ENCODE measurements at places on chromosomes 2 and 18. TPM values are rescaled to one million over a fixed set of nuclear protein-coding genes. Genes with fewer than 3 reads are reported as not detected.

DNA sequence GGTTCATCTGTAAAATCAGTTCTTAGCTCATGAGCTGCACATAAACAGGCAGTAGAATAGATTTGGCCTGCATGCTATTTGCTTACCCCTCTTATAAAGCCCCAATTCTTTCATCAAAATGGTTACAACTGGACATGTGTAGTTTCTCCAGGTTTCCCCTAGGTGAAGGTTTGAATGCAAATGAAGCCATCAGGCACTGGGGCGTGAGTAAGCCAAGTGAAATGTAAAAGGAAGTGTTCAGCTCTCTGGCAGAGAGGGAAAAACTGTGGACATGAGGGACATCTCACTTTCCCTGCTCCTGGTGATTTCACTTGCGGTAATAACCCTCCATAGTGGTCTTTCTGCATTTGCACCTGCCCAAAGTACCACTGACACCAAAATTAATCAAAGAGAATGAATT lies 1402.3 kb upstream of the LRRTM1 start:
- no peak for DNase-seq

DNA sequence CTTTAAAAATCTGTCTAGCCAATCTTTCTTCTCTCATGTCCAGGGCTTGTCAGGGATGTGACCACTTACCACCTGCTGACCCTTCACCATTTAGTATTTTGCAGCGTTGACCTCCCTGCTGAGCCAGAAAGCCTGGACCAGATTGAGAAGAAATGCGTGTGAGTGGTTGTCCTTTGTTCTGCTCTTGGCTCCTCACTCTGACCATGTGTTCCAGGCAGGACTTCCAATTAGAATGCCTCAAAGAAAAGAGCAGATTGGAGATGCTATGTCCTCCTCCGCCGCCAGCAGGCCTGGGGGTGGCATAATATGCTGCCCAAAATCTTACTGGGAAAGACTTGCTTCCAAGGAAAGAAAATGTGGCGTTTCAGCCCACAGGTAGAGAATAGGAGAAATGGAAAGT lies 894.1 kb downstream of the SLC4A3 start:
- DNase-seq = no peak

- DNase-seq = no peak
Measured at GRCh38 chr2:42560899-42561298, 7.5 kb upstream of the MTA3 start.

DNA sequence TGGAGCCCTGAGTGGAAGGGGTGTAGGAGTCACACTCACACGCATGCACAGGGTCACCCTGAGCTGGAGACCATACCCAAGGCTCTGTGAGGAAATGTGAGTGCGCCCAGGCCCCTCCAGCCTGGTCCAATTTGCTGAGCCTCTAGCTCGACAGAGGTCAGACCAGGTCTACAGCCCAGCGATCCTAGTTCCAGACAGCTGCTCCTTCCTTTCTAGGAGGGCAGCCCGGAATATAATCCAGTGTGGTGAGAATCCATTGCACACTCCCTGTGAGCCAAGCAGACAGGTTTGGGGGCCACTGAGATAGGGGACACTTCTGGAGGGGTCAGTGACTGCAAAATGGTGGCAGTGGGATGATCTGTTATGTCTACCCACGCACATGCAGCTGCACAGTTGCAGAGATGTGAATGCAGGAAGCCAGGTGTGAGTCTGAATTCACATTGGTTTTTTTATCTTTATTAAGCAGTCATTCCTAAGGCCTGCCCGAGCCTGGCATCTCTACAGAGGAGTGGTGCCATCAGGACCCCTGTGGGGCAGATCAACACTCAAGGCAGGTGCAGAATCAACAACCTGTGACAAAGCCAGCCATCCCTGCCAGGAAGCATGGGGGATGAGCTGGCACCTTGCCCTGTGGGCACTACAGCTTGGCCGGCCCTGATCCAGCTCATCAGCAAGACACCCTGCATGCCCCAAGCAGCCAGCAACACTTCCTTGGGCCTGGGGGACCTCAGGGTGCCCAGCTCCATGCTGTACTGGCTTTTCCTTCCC lies at the start of gene GPR148:
TSS of gene GPR148 (plus strand) at position 522 of the 768 bp plus-strand sequence. CDS start at position 604, 82 bp downstream.
- peak; percentile 49 for DNase-seq

- no peak for DNase-seq
Measured at GRCh38 chr18:72181241-72181764, 362.8 kb downstream of the CBLN2 start.

GRCh38 chr2:88949336-88949735 lies 257.9 kb downstream of the RPIA start:
- DNase-seq = no peak

DNA sequence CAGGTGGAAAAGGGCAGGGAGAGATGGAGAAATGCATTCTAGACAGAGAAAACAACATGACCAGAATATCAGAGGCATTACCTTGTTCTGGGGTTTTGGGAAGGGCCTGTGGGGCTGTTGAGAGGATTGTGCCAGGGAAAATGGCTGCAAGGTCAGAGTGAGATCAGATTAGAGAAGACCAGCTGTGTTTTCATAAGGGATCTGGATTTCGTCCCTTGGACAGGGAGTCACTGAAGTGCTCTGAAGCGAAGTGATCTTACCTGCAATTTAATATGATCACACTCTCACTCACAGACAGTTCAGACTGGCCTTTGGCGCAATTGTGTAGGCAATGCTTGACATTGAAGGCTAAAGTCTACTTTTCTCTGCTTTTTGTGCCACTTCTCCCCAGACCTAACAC lies 20.3 kb upstream of the REG3G start:
- no peak for DNase-seq

GRCh38 chr2:54787755-54788366 lies 64.4 kb downstream of the EML6 start:
- DNase-seq = no peak

GRCh38 chr2:60219536-60219935 lies 333.9 kb downstream of the BCL11A start:
- DNase-seq = no peak

DNA sequence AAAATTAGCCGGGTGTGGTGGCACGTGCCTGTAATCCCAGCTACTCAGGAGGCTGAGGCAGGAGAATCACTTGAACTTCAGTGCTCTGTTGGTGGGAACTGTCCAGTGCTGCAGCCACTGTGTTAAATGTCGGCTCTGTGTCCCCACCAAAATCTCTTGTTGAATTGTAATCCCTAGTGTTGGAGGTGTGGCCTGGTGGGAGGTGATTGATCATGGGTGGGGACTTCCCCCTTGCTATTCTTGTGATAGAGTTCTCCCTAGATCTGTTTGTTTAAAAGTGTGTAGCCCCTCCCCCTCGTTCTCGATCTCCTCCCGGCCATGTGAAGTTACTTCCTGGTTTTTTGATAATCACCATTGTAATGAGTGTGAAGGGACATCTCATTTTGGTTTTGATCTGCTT lies 9.8 kb upstream of the RPL31 start:
- no peak for DNase-seq

DNA sequence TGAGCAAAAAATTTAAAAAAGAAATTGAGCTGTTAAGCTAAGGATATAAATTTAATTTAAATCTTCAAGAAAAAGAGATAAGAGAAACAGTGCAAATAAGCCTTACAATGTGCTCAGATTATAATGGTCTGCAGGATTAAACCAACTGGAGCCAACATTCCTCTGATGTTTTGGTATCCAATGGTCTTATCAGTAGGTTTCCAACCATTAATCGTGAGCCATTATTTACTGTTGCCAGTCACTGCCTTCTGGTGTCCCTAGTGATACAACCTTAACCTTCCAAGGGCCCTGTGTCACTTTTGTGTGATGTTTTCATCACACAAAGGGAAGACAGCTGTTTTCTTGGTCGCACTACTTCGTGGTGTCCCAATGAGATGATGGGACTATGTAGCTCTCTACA lies 134.5 kb upstream of the CTAGE1 start:
- no peak for DNase-seq

- DNase-seq = no peak
Measured at GRCh38 chr2:20939931-20940795, 103.7 kb downstream of the APOB start.

- DNase-seq = no peak
Measured at GRCh38 chr18:55275039-55275901, 312.7 kb downstream of the TCF4 start.

GRCh38 chr2:234189230-234189629 lies 138.7 kb downstream of the SPP2 start:
- no peak for DNase-seq

DNA sequence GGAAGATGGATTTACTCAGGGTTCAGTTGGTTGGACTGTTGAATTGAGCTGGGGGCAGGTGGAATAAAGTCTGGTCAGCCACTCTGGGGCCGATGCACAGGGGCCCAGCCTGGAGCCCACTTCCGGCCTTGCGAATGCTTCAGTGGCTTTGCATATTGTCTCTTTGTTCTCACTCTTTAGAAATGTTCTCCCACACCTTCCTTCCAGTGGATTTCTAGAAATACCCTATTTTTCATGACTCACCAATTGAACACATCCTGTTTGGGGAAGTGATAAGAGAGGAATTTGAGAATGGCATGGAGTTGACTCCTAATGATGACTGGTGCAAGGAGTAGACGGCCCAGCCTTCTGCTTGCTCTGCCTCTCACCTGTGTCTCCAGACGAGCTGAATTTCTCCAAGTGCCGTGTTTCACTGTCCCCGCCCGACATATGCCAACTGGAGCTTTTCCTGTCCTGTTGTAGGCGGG lies 28.1 kb downstream of the ASAP2 start:
- DNase-seq = no peak

DNA sequence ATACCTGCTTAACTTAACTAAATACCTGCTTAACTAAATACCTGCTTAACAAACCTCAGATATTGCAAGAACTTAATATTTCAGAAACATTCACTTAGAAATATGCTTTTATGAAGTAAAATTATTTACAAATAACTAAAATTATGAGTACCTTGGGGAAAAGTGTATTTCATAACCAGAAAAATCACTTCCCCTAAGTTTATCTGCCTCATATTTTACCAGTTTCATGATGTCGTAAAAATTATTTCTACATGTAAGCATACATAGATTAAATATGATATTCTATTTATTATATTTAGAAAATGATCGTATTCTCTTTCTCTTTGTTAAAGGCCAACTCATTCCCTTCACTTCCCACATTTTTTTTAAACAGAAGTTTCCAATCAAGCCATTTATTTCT lies 41.5 kb upstream of the DSC1 start:
- DNase-seq = no peak

GRCh38 chr2:198438331-198438730 lies 633.9 kb downstream of the PLCL1 start:
- no peak for DNase-seq

GRCh38 chr2:3637692-3638455 lies 20.1 kb upstream of the ALLC start:
- DNase-seq = peak; percentile 16

DNA sequence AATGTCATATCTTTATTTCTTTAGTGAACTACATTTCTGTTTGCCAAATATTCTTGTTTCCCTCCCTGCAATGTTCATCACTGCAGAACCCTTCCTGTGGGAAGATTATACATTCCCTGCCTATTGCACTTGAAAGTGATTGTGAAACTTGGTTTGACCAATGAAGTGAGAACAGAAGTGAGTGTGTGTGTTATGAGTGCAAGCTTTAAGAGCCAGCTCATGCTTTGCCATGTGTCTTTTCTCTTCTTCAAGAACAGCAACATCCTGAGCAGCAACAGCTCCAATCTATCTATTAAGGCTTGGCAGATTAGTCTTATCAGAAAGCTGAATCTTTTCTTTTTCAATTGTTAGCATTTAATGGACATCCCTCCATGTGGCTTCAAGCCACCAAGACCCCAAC lies 42.0 kb upstream of the UBE2E3 start:
- no peak for DNase-seq

- no peak for DNase-seq
Measured at GRCh38 chr18:76338619-76339245, 156.3 kb downstream of the ZNF516 start.

DNA sequence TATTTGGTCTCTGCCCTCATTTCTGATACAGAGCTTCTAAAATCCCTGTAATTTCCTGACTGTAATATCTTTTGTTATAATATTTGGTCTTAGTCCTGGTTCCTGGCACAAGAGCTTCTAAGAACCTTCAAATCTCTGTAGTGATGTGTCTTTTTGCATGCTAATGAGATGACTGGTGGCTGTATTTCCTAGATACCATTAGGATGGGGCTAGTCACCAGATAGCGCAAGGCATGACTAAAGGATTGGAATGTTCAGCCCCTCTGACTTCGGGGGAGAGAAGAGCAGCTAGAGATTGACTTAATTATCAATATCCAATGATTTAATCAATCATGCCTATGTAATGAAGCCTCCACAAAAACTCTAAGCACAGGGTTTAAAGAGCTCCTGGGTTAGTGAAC lies 620.8 kb upstream of the ACVR2A start:
- no peak for DNase-seq

- no peak for DNase-seq
Measured at GRCh38 chr2:219697811-219698747, 70.6 kb downstream of the SLC4A3 start.

- DNase-seq = no peak
Measured at GRCh38 chr2:144415386-144415785, 104.5 kb downstream of the ZEB2 start.

DNA sequence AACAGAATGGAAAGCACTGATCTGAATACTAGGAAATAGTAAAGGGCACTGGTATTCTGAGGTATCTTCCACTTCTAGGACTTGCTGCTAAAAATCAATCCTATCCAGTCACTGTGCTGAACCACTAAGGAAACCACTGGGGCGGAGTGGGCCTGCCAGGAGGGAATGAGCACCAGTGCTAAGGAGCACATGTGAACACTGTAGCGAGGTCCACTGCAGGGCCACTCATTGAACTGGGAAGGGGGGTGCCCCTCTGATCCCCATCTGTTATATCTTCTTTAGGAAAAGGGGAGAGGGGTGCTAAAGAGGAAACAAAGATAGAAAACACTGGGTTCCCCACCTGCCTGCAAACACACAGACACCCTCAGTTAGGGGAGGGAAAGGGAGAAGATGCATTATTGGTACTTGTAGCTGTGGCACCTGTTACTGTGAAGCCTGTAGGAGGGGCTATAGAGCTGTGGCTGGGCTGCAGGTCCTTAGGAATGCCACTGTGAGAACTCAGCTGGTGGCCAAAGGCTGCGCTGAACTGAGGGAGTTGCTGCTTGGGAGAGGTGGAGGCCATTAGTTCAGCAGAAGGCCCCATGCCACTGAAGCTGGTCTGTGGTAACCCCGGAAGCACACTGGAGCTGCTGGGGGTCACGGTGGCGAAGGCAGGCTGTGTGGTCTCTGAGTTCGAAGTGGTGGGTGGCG lies 81.8 kb downstream of the INO80D start:
- DNase-seq = peak; percentile 91

Gene DLGAP1
- total RNA-seq = 11.5 TPM

Gene MARCO
- total RNA-seq = not detected

Gene AOX1
- total RNA-seq = 15.5 TPM

Gene NEURL3
- total RNA-seq = not detected

Gene HSPE1
- 218 TPM for total RNA-seq

Gene MARCHF4
- total RNA-seq = 1.0 TPM

Gene ANKRD53
- total RNA-seq = 1.0 TPM

Gene KYNU
- total RNA-seq = 4.2 TPM

Gene ALPI
- not detected for total RNA-seq

Gene PROM2
- total RNA-seq = 2.3 TPM

Gene HOXD4
- total RNA-seq = not detected

Gene TCF23
- total RNA-seq = not detected

All from endodermal cell (in vitro differentiated cells).